ENCODE measurements at places on chromosomes 1 and 21.
A peak's percentile ranks its signal among the peaks of the same experiment; 100 is the strongest.

DNA sequence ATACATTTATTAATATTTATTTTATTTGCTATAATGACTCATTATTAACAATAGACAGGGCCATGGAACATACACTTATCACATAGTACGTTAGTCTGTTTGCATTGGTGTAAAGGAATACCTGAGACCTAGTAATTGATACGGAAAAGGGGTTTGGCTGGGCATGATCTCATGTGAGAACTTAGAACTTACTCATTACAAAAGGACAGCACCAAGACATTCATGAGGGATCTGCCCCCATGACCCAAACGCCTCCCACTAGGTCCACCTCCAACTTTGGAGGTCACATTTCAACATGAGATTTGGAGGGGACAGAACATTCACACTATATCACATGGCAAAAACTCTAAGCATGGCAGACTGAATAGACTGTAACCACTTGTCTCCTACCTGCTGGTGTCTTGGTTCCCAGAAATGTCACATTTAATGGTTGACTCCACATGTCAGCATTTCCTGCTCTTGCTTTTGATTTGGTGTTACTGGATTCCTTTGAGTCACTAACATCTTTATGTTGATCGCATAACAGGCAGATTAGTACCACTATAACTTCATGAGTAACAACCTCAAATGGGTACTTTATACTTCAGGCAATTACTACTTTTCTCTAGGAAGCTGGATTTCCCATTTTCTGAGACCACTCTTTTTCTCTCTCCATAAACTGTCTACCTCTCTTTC is 3.5 kb upstream of the C1orf116 start:
- no peak for DNase-seq

DNA sequence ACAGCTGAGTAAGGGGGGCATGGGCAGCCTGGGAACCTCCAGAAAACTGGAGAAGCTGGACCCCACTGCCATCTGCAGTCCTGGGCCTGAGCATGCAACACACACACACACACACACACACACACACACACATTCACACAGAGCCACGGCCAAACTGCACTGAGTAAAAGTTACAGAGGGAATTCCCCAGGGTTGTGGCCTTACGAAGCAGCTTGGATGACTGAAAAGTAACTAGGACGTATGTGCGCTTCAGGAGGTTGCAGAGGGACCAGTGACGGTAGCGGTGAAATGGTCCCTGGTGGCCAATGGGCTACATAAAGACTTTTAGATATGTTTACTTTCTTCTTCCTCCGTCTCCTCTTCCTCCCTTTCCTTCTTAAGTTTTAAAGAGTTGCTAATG is 232.5 kb upstream of the TMEM51 start:
- no peak for DNase-seq

DNA sequence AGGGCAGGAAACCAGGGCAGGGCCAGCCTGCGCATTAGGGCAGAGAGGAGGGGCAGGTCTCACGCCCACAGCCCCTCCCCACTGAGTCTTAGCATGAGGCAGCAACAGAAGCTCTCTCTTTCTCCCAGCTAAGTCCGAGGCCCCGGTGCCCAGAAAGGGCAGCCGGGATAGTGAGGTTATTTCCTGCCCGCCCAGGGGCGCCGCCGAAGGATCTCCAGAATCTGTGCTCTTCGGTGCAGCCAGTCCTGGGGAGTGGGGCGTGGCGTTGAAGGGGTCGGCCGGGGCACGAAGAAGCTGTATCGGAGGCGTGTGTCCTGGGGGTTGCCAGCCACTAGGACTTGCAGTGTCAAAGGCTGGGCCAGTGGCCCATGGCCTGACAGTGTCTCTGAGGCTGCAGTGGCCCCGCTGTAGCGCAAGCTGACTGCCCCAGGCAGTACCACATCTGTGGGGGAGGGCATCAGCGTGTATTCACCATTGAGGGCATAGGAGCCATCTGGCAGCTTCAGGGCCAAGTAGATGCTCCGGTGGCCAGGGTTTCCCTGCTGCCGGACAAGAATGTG is 7.8 kb downstream of the ADAMTS4 start:
- no peak for DNase-seq

DNA sequence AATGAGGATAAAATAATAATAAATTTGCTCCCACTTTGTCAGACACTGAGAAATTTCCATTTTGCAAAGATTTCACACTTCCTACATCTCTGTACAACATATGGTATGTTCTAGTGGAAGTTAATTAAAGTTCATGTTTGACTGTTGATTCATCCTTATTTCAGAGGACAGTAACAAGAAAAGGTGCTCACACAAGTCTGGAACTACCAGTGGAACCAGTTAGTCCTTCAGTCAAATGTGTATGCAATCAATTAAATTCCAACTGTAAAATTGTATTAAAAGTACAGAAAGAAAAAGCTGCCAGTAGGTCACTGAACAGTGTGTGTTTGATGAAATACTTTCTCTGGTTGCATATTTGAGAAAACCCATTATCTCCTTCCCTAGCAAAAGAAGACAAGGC is 496.0 kb upstream of the PKN2 start:
- DNase-seq = no peak

- no peak for DNase-seq
Measured at GRCh38 chr1:19360843-19361610, 48.9 kb downstream of the SLC66A1 start.

DNA sequence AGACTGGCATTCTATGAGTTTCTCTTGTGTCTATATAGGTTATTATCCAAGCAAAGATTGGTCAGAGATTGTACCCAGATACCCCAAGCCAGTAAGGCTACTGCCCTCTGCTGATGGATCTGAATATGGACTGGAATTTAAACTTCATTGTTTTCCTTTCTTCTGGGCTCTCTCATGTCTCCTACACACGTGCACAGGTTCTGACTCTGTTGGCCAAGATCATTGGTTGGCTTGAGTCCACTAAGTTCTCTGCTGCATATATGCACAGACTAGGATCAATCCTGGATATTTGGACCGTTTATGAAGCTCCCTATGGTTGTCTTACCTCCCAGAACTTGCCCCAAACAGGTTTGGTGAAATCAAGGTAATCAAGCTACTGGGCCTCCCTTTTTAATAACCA is 69.7 kb downstream of the CC2D1B start:
- peak; percentile 45 for DNase-seq

GRCh38 chr1:228488818-228489674 is 1.9 kb downstream of the RNF187 start:
- no peak for DNase-seq

GRCh38 chr1:15799928-15800835 is 7.3 kb downstream of the UQCRHL start:
- peak; percentile 83 for DNase-seq

DNA sequence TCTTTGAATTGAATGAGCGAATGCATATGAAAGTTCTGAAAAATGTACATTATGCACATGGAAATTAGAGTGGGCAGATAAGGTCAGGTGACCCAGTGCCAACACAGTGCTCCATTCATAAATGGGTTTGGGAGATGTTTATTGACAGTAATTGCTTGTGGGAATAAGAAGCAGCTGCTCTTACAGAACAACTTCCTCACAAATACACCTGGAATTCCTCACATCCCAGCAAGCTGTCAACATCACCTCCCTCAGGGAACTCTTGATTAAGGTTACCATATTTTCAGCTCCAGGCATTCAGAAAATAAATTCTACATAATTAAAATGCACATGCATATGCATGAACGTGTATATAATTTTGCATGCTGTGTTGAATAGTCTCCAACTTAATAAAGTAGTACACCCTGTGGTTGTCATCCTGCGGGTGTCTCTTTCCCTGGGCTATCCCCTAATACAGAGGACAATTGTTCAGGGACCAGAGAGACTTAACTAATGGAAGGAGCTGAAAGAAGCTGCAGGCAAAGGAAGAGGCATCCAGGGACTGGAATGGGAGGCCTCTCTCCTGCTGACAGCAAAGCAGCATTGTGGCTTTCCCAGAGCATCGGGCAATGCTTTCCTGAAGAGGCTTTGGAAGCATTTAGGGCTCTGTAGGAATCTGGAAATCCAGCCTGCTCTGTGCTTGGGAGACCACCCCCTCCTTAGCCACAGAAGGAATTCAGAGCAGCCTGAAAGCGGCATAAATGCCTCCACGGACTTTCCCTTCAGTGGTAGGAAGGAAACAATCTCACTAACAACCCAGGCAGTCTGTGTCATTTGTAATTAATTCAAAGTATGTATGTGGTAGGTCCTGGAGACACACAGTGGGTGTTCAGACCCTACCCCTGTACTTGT is 55.2 kb upstream of the GNG12 start:
- no peak for DNase-seq

- no peak for DNase-seq
Measured at GRCh38 chr1:224321706-224322105, 8.3 kb downstream of the NVL start.

GRCh38 chr1:44802306-44803061 is 2.3 kb downstream of the PLK3 start:
- DNase-seq = no peak

DNA sequence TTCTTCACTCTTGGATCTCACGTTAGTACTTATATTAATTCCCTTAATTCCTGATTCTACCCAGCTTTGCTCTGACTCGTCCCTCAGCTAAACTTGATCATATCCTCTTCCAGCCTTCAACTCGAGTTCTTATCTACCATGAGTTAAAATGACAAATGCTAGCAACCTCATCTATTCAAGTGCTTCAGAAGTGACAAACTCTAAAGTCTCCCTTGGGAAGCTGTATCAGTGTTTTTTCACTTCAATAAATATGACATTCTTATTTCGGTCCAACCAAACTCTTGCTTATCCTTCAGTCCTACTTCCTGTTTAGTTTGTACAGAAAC is 75.3 kb downstream of the FOXJ3 start:
- DNase-seq = no peak

GRCh38 chr1:111404588-111404987 is 22.9 kb downstream of the OVGP1 start:
- DNase-seq = no peak

GRCh38 chr1:34365295-34365694 is 188.6 kb downstream of the C1orf94 start:
- DNase-seq = no peak

GRCh38 chr1:147124266-147124665 is 48.0 kb downstream of the PRKAB2 start:
- no peak for DNase-seq

- DNase-seq = peak; percentile 65
Measured at GRCh38 chr1:56456435-56457101, 122.8 kb downstream of the PLPP3 start.

GRCh38 chr1:226363801-226364513 is 43.9 kb downstream of the PARP1 start:
- DNase-seq = no peak

DNA sequence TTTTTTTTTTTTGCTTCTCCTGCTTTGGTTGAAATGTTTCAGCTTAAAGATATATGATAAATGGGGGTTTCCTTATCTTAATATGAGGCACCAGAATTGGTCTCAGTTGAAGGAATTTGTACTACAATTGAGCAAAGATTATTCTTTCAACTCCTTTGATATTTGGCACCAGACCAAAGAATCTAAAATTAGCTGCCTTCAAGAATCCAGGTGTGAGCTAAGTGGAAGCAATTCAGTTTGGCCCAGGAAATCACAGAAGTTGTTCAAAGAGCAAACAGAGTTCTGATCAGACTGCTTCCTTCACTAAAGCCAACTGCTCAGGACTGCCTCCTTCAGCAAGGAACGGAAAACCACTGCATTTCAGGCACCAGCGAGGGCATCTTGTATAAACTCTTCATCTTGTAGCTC is 68.3 kb upstream of the BCAR3 start:
- DNase-seq = peak; percentile 62

DNA sequence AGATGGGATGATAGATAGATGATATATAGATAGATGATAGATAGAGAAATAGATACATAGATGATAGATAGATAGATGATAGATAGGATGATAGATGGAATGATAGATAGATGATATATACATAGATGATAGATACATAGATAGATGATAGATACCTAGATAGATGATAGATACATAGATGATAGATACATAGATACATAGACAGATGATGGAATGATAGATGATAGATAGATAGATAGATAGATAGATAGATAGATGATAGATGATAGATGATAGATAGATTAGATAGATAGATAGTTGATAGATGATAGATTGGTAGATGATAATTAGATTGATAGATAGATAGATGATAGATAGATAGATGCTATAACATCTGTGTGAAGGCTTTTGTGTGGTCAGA is 201.7 kb upstream of the RAB4A start:
- no peak for DNase-seq

DNA sequence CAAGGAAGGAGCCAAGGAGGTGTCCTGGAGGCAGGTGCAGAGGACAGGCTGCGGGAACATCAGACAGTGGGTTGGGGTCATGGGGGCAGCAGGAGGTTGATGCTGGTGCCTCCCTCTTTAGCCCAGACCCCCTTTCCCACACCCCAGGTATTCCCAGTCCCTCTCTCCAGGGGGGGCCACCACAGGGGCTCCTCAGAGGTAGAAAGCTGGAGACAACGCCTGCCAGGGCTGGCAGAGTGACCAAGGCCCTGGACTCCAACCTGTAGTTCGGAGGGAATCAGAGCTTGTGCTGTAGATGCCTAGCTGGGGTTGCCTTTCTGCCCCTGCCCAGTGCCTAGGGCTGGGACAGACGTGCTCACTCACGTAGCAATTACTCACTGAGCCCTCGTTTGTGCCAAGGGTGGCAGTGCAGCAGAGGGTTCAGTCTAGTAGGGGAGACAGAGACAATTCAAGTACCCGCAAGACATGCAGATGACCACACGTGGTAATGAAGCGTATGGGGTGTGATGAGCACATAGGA is 148.2 kb downstream of the PTPRU start:
- no peak for DNase-seq

DNA sequence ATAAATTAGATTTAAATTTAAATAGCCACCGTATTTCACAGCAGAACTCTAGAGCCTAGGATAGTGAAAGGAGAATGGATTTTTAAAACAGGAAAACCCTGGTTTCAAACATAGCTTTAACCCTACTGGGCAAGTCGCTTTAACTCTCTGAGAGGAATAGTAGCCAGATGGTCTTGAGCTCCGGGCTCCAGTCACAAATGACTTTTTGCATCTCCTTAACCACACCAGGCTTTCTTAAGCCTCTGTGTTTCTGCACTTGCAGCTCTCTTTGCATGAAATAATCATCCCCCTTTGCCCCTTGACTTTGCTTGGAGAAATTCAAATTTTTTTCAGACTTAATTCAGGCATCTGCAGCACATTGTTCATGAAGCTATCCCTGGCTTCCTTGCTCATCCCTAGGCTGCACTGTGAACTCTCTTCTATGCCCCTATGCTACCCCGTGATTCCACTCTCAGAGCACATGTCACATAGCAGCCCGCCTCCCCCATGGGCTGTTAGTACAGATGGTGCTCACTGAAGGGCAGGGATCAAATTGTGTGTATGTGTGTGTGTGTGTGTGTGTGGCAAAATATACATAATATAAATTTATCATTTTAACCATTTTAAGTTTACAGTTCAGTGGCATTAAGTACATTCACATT is 68.8 kb upstream of the DAB1 start:
- DNase-seq = no peak

DNA sequence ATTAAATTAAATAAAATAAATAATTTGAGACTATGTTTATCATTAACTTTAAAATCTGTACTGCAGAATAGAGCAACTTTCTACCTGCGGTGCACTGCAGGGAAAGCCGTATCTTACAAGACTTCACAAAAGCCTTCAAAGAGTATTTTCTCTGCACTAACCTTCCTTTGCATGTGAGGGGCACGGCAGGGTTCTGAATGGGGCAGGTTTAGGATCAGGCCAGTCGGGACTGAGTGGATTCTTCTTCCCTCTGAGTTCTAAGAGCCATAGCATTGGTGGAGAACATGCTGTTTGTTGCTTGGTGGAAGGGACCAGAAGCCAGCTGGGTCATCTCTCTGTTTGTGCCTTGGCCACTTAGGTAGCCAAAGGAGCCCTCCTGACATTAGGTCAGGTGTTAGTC is 55.2 kb upstream of the LGALS8 start:
- no peak for DNase-seq
